ENCODE measurements at places on chromosomes 2 and 18. TPM values are rescaled to one million over a fixed set of nuclear protein-coding genes. Genes with fewer than 3 reads are reported as not detected.

Gene GALNT14
- total RNA-seq = 47.8 TPM

Gene GREB1
- total RNA-seq = 2.6 TPM

Gene LINC00305
- total RNA-seq = not detected

Gene CIDEA
- total RNA-seq = not detected

Gene UBXN2A
- 23.4 TPM for total RNA-seq

Gene ACTG2
- 0.23 TPM for total RNA-seq

Gene STON1
- 0.33 TPM for total RNA-seq

Gene NLRC4
- 0.09 TPM for total RNA-seq

Gene CASP10
- 1.8 TPM for total RNA-seq

Gene POTEJ
- not detected for total RNA-seq

Gene DPP10
- not detected for total RNA-seq

Gene VIT
- not detected for total RNA-seq

Gene SEMA4F
- total RNA-seq = 12.0 TPM

Gene INO80B
- 53.6 TPM for total RNA-seq

Gene FOXD4L1
- total RNA-seq = 0.31 TPM

Gene TWSG1
- total RNA-seq = 18.6 TPM

Gene SERPINB11
- total RNA-seq = not detected

Gene GRB14
- 4.5 TPM for total RNA-seq

Gene ACADL
- total RNA-seq = not detected

Gene FRZB
- 0.12 TPM for total RNA-seq

Gene SPHKAP
- not detected for total RNA-seq

Gene PRSS56
- 0.21 TPM for total RNA-seq

Gene DYNAP
- total RNA-seq = not detected

Gene KCNG2
- total RNA-seq = not detected

Gene MOGAT1
- total RNA-seq = not detected

Gene POMC
- total RNA-seq = not detected

Gene TBR1
- total RNA-seq = not detected
